ENCODE measurements at places on chromosomes 1 and 21.

- DNase-seq = no peak
These were observed 97.8 kb upstream of the ZC3H11B start for GRCh38 chr1:219710529-219711194.

GRCh38 chr1:91850708-91851107 lies 35.2 kb downstream of the TGFBR3 start:
- no peak for DNase-seq

- no peak for DNase-seq
These were observed 1.9 kb upstream of the GBP4 start for GRCh38 chr1:89200663-89201062.

DNA sequence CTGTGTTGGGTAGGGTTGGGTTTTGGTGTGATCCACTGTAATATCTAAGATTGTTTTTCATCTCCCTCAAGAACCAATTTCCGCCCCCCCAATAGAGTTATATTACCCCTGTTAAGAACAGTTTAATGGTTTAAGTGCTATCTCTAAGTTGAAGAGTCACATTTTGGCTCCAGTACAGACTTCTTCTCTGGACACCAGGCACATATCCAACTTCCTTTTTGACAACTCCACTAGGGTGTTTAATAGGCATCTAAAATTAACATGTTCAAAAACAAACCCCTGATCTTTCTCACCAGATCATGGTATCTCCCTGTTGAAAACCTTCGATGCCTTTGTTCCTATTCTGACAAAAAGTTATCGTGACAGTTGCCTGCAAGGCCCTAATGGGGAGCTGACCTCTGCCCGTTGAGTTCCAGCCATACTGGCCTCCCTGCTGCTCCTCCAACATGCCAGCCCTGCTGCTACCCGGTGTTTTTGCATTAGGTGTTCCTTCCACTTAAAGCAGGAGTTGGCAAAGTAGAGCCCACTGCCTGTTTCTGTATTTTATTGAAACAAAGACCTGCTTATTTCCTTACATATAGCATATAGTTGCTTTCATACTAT lies 18.6 kb downstream of the USP24 start:
- no peak for DNase-seq

DNA sequence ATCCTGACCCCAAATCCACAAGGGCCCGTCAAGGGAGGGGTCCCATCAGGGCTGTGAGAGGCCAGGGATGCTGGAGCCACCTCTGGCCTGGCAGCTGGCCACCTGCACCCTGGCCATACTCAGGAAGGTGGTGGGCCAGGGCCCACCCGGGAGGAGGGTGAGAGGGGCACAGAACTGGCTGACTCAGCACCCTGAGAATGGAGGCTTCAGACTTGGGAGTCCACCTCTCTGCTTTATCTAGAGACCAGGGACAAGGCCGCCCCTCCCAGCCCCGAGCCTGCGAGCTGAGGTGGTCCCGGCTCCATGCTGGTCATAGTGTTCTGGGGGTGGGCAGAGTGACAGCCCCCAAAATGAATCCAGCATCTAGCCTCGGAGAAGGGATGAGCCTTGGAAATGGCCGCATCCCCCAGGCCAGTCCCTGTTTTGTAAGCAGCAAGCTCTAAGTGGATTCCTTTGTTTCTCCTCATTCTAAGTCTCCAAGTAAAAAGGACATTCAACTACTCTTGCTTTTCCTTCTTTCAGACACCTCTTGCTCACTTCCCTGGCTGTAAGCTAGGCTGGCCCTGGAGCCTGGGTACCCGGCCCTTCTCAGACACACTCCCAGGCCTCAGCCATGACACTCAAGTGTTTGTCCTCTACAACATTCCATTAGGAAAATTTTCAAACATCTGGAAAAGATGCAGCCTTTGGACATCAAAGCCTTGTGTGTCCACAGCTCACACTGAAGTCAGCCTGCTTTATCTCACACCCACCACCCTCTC lies 12.3 kb downstream of the WNT3A start:
- DNase-seq = no peak

DNA sequence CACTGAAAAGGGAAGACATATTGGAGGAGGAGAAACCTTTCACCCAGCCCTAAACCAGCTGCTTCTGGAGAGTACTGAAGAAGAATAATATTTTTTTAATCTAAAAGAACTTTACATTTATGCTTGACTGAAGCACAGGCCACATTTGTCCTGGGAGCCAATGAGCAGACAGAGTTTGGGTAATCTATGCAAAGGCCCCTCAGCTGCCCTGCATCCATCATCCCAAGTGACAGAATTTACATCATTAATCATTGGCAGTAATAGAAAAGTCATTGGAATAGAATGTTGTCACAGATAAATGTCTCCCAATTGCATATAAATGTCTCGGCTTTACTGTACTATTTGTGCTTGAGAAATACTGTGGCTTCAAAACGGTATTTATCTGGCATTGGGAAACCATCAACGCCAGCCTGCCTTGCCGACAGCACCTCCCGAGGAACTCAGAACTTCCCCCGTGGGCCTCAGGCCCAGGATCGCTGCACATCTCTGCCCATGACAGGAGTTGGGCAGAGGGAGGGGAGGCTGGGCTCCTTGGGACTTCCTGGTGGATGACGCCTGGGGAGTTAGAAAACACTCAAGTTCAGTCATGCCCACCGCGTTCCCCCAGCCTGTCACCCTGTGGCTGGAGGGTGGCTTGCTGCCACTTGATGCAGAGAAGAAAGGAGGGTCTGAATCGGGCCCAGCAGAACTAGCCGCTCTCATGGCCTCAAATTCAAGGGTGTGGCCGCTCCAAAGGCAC lies 133.1 kb downstream of the CAMTA1 start:
- DNase-seq = no peak

DNA sequence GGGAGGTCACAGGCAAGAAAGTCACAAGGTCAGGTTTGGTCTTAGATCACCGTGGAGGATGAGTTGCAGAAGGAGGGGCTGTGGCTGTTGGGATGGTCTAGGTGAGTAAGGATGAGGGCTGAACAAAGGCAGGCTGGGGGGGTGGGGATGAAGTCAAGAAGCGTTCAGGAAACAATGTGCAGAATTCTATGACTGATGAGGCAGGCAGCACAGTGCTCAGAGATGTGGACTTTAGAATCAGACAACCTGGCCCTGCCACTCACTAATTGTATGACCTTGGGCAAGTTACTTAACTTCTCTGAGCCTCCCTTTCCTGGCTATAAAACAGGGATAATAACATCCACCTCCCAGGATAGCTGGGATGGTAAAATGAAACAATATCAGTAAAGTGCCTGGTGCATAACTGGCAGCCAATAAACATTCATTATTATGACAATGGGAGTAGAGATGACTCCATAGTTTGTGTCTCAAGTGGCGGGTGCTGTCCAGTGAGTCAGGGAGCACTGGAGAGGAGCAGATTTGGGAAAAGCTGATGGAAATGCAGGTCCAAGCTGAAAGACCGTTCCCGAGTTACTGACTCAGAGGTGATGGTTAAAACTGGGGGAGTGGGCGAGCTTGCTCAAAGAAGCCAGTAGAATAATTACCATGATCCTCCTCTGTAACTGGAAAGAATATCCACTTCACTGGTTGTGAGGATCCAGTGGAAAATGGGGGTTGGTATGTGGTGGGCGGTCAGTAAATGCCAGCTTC lies 2.1 kb downstream of the TIE1 start:
- DNase-seq = no peak

DNA sequence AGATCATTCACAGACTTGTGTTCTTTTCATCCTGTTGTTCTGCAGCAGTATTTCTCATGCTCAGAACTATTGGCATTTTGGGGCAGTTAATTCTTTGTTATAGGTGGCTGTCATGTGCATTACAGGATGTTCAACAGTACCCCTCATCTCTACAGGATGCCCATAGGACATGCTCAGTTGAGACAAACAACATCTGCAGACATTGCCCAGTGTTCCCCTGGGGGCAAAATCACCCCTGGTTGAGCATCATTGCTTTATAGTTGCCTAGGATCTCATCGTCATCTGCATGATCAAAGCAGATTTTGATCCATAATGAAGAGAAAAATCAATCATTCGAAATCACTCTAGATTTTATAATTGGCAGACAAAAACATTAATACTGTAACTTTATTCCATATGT lies 222.5 kb upstream of the CACYBP start:
- DNase-seq = no peak

GRCh38 chr1:205656236-205656635 lies 24.1 kb downstream of the SLC45A3 start:
- DNase-seq = no peak

- no peak for DNase-seq
These were observed 5.9 kb downstream of the IARS2 start for GRCh38 chr1:220099826-220100225.

GRCh38 chr1:61174060-61174795 lies 91.9 kb downstream of the NFIA start:
- DNase-seq = no peak

- no peak for DNase-seq
These were observed 98.4 kb downstream of the MAGI3 start for GRCh38 chr1:113488576-113489177.

- DNase-seq = no peak
These were observed 155.3 kb downstream of the NPHP4 start for GRCh38 chr1:5836776-5837440.

- DNase-seq = no peak
These were observed 144.6 kb downstream of the CLIC6 start for GRCh38 chr21:34813266-34813894.

DNA sequence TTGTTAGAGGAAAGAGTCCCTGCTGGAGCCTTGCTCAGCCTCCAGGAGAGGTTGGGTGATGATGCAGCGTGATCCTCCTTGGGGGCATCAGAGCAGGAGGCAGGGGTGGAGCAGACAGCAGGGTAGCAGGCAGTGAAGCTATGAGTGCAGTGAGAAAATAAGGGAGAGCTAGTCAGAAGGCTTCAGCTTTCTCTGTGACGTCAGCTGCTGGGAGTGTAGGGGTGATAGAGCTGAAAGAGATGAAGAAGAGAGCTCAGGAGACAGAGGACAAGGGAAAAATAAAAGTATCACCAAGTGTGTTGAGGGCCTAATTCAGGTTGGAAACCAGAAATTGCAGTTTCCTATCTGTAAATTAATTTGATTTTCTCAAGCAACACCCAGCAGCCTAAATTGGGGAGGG lies 2.2 kb upstream of the ADAM30 start:
- no peak for DNase-seq

GRCh38 chr1:60343736-60344135 lies 270.2 kb upstream of the C1orf87 start:
- no peak for DNase-seq

DNA sequence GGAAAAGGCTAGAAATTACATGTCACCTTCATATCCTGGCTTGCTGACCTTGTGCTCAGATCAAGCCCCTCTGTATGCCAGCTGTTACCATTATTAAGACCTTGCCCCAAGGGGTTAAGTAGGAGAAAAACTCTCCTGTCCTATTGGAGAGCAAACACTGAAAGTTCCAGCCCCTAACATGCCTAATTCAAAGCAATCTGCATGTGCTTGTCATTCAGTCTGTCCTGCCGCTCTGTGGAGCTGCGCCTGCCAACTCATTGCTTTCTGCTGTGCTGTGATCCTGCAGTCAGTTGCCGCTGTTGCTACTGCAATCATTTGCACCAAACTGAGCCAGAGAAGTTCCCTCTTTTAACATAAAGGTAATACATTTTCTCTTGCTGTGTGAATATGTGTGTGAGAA lies 113.4 kb downstream of the DISP1 start:
- DNase-seq = peak; percentile 23

DNA sequence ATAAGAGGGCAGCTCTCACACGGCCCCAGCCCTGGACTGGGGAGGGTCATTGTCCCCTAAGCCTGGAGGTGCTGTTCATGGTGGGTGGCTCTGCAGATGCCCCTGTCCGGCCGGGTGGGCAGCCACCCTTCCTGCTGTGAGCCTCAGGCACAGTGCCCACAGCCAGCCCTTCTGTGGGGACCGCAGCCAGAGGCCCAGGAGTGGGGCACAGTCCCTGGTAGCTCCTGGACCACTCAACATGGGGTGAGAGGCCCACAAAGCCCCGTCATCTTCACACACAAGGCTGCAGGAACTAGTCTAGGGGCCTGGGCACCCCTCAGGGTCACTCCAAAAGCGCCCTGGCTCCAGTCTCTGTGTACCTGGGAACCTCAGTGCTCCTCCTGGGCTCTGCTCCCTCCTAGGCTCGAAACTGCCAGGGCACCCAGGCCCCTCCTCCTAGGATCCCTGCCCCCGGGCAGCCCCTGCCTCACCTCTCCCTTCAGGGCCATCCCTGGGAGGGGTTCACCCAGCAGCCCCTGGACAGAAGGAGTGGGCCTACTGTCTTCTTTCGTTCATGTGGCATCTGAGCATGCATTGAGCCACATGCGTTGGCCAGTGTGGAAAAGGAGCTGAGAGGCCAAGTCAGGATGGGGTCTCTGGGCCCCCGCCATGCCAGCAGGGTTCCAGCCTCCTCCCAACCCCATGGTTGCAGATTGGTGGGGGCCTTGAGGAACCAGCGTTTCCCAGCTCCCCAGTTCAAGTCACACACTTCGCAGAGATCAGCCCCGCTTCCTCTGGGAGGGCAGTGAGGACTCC lies 43.0 kb downstream of the WNT9A start:
- DNase-seq = no peak

- DNase-seq = no peak
These were observed 271.9 kb upstream of the FMN2 start for GRCh38 chr1:239819756-239820250.

DNA sequence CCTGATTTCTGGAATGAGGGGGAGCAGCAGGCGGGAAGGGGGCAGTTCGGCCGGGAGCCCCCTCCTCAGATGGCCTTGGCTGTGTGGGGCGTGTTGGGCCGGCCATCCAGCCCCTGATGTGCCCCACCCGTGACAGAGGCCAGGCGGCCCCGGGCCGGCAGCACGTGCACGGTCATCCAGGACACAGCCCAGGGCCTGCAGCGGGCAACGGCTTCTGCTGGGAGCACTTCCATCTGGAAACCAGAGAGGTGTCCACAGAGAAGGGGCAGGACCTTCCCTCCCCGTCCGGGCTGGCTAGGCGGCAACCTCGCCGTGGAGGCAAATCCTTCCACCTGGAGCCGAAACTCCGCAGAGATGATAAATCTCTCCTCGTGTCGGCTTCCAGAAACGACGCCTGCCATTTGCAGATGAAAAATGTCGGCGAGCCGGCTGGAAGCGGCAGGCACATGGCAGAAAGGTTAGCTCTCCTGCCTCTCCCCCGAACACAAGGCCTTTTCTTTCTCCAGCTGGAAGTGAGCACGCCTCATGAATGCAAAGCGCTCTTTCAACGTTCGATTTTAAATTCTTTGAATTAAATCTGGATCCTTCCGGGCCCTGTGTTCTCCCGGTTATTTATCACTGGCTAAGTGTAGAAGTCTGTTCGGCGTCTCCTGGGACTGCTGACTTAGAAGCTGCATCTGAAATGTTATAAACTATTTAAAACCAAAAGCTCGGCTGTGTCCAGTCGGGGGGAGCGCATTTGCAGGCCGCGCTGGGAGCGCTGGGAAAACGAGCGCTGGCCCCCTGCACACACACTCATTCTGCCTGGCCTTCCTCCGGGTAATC lies 9.4 kb upstream of the ACTRT2 start:
- DNase-seq = peak; percentile 47

- DNase-seq = no peak
These were observed 393 bp downstream of the LYSMD1 start for GRCh38 chr1:151165281-151165737.

DNA sequence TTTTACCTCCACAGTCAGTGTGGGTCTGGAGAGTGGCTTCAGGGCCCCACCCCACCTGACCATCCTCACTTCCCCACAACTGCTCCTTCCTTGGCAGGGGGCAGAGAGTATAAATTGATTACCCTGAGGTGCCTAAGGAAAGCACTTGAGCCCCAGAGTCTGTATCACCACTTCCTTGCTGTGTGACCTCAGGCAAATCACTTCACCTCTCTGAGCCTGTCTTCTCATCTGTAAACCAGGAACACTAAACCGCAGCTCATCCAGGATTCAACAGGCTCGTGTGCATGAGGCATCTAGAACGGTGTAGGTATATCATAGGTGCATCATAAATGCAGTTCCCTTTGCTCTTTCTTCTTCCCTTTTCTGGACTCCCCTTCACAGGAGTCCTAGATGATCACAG lies 43.4 kb downstream of the GRIK3 start:
- no peak for DNase-seq
